Activated CD4-positive, alpha-beta memory T cell treated with anti-CD3 and anti-CD28 coated beads for 36 hours (primary cell): ENCODE measurements at places on chromosomes 4 and X. TPM values are rescaled to one million over a fixed set of nuclear protein-coding genes. Genes with fewer than 3 reads are reported as not detected.

The PASD1 gene
- total RNA-seq = not detected

GRCh38 chrX:19863857-19864223 is 23.6 kb downstream of the SH3KBP1 start:
- no peak overlapping the region for H3K27ac ChIP-seq
- H3K36me3 ChIP-seq = no peaks in the 10 kb centered on the region
- H3K27me3 ChIP-seq = no peaks in the 10 kb centered on the region
- no peak overlapping the region for H3K4me3 ChIP-seq
- no peak for DNase-seq

DNA sequence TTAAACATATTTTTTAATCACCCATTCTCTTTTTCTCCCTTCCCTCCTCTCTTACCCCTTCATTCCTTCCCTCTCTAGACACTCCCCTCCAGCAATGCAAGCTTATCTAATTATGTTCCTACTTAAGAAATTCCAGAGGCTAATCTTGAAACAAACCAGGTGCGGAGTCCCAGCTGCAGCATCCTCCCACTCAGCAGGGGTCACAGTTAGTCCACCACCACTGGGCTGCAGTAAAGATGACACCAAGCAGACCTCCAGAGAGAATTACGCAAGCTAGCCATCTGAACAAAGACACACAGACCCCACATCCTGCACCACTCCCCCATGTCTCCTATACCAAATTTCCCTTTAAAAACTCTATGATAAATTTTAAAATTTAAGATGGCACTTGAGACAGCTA is 13.9 kb upstream of the SEC24B start:
- no peaks in the 10 kb centered on the region for H3K36me3 ChIP-seq
- H3K4me1 ChIP-seq = peaks cover 3% of the 10 kb centered on the region
- H3K4me3 ChIP-seq = no peak overlapping the region
- no peaks in the 10 kb centered on the region for H3K27me3 ChIP-seq

The ADGRG2 gene
- total RNA-seq = not detected

DNA sequence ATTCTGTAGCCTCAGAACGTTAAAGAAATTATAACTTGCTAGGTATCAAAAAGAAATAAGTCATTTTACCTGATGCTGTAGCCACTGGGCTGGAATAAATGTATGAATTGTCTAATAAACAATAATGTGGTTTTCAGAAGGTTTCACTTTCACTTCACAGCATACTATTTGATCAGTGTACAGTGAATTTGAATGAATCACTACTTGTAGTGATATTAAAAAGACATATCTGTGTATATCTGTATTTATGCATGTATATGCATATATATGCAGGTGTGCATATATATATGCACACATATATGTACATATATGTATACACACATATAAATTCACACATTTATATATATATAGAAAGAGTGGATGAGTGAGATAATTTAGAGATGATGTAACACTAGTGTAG is 440.0 kb upstream of the PCDH10 start:
- H3K27ac ChIP-seq = no peak overlapping the region
- no peaks in the 10 kb centered on the region for H3K4me1 ChIP-seq
- no peaks in the 10 kb centered on the region for H3K27me3 ChIP-seq
- H3K36me3 ChIP-seq = no peaks in the 10 kb centered on the region
- DNase-seq = no peak
- no peak overlapping the region for H3K4me3 ChIP-seq

- peaks cover 25% of the 10 kb centered on the region for H3K36me3 ChIP-seq
- DNase-seq = no peak
- peaks cover 22% of the 10 kb centered on the region for H3K4me1 ChIP-seq
- H3K27ac ChIP-seq = no peak overlapping the region
- H3K27me3 ChIP-seq = peaks cover 81% of the 10 kb centered on the region
These were observed 8.0 kb upstream of the PITX2 start for GRCh38 chr4:110630688-110631402.

GRCh38 chr4:150826306-150826705 is 188.8 kb downstream of the LRBA start:
- H3K27ac ChIP-seq = no peak overlapping the region
- H3K27me3 ChIP-seq = no peaks in the 10 kb centered on the region
- peaks cover 40% of the 10 kb centered on the region for H3K36me3 ChIP-seq
- H3K4me1 ChIP-seq = peaks cover 45% of the 10 kb centered on the region
- DNase-seq = no peak

GRCh38 chrX:76076124-76076523 is 96.7 kb upstream of the PBDC1 start:
- H3K27me3 ChIP-seq = peaks cover 2% of the 10 kb centered on the region
- H3K4me1 ChIP-seq = no peaks in the 10 kb centered on the region
- no peak overlapping the region for H3K27ac ChIP-seq
- no peak for DNase-seq
- H3K36me3 ChIP-seq = no peaks in the 10 kb centered on the region

The ANXA5 gene
- total RNA-seq = 140 TPM

- no peaks in the 10 kb centered on the region for H3K27me3 ChIP-seq
- H3K36me3 ChIP-seq = peaks cover 6% of the 10 kb centered on the region
- no peaks in the 10 kb centered on the region for H3K4me1 ChIP-seq
These were observed 143.5 kb downstream of the RELL1 start for GRCh38 chr4:37542706-37543105.

- H3K27ac ChIP-seq = no peak overlapping the region
- no peaks in the 10 kb centered on the region for H3K4me1 ChIP-seq
- H3K36me3 ChIP-seq = no peaks in the 10 kb centered on the region
- H3K4me3 ChIP-seq = no peak overlapping the region
- no peaks in the 10 kb centered on the region for H3K27me3 ChIP-seq
- no peak for DNase-seq
These were observed 373.7 kb upstream of the FTHL17 start for GRCh38 chrX:31445542-31445941.

DNA sequence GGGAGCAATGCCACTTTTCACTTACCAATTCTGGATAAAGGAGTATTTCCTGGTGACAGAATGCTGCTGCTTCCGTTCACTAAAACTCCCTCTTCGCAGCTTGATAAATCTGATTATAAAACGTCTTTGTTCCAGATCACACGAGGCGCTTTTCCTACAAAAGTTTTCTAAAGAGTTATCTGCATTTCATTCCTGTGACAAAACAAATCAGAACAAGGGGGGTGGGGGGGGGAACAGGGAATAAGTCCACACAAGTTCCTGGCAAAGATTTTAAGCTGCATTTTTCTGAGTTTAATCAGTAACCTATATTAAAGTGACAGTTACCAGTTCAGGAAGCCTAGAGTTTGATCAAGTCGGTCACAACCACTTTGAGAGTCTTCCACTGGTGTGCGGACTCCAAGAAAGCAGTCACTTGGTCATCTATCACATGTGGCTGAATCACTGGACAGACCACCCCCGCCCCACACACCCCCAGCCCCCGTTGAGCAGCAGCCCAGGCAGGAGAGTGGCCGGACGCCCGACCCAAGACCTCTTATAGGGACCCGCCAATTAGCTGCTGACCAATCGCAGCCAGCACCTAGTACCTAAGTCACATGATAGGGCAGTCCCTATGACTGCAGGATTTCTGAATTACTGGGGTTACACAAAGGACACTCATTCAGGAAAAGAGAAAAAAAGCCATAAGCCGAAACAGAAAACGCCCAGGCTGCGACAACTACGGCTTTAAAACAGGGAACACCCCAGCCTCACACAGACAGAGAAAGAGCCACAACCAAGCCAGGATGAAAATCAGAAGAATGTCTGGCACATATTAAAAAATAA is 569.3 kb upstream of the DIPK2B start:
- H3K4me3 ChIP-seq = peak overlapping the region; percentile 84
- H3K36me3 ChIP-seq = peaks cover 43% of the 10 kb centered on the region
- no peaks in the 10 kb centered on the region for H3K27me3 ChIP-seq
- peaks cover 54% of the 10 kb centered on the region for H3K4me1 ChIP-seq
- H3K27ac ChIP-seq = peak overlapping the region; percentile 95

- H3K36me3 ChIP-seq = no peaks in the 10 kb centered on the region
- no peak overlapping the region for H3K27ac ChIP-seq
- H3K4me3 ChIP-seq = no peak overlapping the region
- no peak for DNase-seq
- peaks cover 14% of the 10 kb centered on the region for H3K27me3 ChIP-seq
These were observed 80.5 kb downstream of the TBC1D9 start for GRCh38 chr4:140675599-140676231.

DNA sequence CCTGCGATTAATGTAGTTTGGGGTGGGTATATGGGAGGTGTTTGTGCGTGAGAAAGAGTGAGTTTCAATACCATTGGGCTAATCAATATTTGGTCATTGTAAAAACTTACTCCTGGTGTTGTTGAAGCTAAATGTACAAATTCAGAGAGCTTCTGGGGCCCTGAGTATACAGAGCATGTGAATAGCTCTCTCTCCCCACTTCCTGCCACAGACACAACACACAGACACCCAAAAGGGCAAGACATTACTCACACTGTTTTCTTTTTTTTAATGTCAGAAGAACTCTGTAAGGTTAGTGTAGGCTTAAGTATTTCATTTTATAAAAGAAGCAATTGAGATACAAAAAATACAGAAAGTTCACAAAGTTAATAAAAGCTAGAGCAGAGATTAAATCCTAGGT is 151.3 kb upstream of the KCNIP4 start:
- H3K27me3 ChIP-seq = no peaks in the 10 kb centered on the region
- H3K4me1 ChIP-seq = no peaks in the 10 kb centered on the region
- no peaks in the 10 kb centered on the region for H3K36me3 ChIP-seq
- no peak overlapping the region for H3K4me3 ChIP-seq
- DNase-seq = no peak
- H3K27ac ChIP-seq = no peak overlapping the region
